WERI-Rb-1 (cell line): ENCODE measurements at places on chromosomes 7 and 10.
A peak's percentile ranks its signal among the peaks of the same experiment; 100 is the strongest.

DNA sequence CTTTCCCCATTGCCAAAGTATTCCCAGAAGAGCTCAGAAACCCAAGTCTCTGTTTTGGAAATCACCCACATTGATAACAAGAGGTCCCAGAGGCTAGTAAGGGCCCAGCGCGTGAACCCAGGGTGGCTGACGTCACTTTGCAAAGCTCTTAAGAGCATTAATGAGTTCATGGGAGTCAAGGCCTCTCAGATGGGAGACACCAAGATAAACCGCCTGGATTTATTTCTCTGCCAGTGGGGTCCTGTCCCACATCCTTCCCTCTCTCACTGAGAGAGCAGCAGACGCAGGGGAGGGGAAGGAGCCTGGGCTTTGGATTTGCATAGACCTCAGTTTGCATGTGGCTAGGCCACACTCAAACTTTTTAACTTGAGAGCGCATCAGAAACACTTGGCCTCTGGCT is 184.8 kb upstream of the PDE1C start:
- peak; percentile 94 for DNase-seq

DNA sequence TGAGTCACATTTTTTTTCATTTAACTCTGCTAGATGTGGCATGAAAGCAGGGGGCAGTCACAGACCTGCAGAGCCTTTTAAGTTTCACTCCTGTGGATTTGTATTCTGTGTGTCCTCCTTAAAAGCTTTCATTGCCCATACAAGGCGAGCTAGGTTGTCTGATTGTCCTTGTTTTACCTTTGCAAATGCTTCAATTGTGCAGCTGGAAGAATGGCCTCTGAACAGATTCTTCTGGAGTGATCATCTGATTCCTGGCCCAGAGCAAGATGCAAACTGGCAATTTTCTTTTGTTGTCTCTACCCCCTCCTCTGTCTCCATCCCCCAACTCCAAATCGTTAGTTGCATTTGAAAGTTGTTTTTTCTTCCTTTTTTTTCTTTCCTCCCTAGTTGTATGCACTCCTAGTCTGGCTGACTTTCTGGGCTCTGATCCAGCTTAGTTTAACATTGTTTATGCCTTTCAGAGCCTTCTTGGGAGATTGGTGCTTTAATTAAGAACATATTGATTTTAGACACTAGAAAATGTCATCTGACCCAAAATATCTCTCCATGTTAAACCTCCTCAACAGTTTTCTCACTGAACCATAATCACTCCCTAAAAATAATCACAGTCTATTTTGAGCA is 150.2 kb downstream of the REEP3 start:
- no peak for DNase-seq

GRCh38 chr7:101814991-101815825 is 2.2 kb upstream of the CUX1 start:
- DNase-seq: peak; percentile 68

DNA sequence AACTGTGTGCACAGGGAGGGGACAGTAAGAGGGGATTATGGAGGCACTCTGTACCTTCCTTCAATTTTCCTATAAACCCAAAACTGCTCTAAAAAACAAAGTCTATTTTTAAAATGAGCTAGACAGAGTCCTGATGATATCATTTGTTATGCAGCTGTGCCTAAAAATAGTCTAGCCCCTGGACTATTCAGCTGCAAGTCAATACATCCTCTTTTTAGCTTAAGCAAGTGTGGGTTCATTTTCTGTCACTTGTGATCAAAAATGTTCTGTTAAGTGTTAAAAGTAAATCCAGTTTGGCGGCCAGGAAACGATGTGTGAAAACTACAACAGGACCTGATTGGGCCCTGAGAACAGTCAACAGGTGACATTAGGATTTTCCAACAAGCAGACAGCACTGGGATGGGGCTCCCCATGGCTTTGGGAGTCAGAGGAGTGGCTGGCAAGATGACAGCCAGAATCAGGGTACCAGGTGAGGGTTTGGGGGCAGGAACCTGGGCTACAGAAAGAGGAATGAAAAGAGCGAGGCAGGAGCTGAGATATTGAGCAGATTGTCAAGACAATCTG is 33.9 kb downstream of the FAM107B start:
- DNase-seq: no peak

DNA sequence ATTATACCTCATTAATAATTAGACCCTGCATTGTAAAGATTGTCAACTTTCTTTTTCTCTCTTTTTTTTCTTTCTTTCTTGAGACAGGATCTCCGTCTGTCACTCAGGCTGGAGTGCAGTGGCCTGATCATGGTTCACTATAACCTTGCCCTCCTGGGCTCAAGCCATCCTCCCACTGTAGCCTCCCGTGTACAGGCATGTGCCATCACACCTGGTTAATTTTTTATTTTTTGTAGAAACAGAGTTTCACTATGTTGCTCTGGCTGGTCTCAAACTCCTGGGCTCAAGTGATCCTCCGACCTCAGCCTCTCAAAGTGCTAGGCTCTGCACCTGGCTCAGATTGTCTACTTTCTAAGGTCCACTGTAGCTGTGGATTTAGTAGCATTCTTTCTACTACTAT is 50.7 kb downstream of the MDFIC start:
- DNase-seq: no peak

- DNase-seq: no peak
Observed at GRCh38 chr10:124106241-124106879, 13.0 kb upstream of the CHST15 start.

DNA sequence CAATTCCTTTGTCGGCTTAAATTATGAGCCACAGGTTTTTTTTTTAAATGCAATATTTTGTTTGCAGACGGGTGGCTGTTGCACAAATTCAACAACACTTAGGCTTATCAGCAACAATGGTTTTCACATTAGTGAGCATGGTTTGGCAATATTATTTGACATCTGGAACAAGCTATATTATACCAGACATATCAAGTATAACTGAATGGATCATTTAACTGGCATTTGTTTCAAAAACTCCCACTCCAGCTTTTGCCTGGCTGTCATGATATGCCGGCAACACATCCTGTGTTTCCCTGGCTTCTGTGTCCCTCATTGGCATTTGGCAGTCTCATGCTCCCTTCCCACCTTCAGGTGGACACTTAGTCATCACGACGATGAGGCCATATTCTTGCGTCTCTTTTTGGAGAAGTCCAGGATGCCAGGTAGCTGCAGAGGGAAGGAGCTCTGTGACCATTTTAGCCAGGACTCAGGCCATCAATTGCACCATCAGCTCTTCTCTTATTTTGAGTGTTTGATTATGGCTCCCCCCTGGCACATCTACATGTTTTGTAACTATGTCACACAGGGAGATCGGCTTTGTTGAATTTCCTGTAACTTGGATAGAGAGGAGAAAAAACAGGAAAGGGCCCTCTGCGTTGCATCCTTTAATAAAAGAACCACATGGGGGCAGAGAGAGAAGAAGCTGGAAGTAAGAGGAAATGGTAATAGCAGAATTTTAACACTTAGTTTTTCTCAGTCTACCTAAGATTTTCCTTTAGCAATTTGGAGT is 413.9 kb downstream of the LRMDA start:
- no peak for DNase-seq

DNA sequence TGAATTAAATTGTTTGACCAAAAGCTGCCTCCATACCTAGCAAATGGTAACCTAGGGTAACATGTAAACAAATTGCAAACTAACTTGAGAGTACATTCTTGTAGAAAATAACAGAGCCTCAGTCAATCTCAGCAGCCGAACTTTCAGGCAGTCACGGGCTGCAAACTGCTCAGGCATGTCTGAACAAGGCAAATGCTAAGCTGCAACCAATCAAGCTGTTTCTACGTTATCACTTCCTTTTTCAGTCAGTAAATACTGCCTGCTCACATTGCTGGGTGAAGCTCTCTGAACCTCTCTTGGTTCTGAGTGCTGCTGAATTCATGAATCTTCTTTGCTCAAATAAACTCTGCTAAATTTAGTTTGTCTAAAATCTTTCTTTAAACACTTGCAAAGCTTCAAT is 1212.4 kb downstream of the SORCS1 start:
- peak; percentile 44 for DNase-seq

DNA sequence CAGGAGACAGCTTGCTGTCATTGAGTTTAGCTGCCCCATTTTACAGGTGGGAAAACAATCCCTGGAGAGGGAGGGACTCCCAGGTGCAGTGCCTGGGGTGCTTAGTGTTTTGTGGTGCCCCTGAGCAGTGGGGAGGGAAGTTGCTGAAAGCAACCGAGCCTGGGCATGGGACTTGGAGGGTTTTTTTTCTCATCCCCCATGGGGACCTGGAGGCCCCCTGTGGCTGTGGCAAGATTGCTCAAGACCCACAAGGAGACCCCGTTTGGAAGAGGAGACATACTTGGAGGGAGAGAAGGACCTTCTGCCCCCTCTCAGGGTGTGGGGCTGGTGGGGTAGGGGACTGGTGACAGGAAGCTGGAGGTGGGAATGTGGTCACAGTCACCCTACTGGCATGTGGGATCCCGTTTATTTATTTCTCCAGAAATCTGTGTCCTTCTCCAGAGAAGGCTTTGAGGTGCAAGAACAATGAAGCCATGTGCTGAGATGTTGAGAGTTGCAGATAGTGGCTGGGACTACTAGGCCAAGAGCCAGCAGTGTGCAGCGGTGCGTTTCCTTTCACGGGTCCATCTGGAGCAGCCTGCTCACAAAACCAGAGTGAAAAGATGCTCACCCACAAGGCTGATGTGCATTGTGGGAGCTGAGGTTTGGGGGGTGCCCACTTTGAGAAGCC is 21.5 kb downstream of the ZMIZ1 start:
- no peak for DNase-seq

- no peak for DNase-seq
Observed at GRCh38 chr10:71721313-71721712, 1.7 kb upstream of the C10orf105 start.

- DNase-seq: no peak
Observed at GRCh38 chr7:71753956-71754664, 622.2 kb downstream of the GALNT17 start.

DNA sequence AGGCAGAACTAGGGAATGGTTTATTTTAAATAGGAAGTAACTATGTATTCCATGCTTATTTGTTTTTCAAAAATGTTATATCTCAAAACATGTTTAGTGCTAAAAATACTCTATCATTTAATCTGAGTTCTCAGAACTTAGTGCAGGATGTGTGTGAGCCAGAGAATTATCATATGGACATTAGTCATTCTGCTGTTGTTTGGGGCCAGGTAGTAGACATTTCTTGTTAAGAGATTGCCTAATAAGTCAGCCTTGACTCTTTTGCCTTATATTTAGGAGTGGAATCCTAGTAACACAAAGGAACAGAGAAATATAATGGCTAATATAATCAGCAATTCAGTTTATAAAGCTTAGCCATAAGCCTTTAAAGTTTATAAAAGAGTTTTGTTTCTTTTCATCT is 149.8 kb downstream of the CCSER2 start:
- DNase-seq: no peak

- DNase-seq: no peak
Observed at GRCh38 chr7:13257661-13258060, 570.2 kb downstream of the ARL4A start.

GRCh38 chr7:29945259-29945809 is 44.3 kb downstream of the SCRN1 start:
- DNase-seq: no peak

DNA sequence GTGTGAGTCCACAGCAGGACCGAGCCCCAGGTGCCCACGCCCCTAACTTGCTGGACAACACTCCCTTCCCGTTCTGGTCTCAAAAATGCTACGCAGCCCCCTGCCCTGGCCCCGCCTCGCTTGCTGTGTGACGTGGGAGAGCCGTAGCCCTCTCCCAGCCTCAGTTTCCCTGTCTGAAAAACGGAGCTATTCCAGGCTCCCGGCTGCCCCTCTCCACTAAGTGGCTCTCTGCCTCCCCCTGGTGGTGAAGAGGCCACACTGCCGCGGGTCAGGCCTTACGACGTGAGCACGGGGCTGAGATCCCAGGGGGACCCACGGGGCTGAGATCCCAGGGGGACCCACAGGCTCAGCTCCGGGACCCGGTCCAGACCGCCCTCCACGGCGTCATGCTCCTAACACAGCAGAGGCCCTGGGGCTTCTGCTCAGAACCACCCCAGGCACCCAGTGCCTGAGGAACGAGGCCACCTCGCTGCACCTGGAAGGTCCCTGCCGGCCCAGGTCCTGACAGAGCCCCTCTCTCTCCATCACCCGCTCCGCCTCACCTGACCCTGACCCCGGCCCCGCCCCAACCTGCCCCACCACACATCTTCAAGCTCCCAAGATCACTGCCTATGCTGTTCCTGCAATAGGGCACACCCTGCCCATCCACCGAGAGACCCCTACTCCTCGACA is 26.7 kb downstream of the MICALL2 start:
- DNase-seq: peak; percentile 75

- DNase-seq: no peak
Observed at GRCh38 chr10:456486-456885, 233.0 kb downstream of the DIP2C start.

- DNase-seq: no peak
Observed at GRCh38 chr7:32670110-32671025, 175.1 kb downstream of the AVL9 start.

- DNase-seq: no peak
Observed at GRCh38 chr10:129707406-129708388, 240.7 kb downstream of the MGMT start.

DNA sequence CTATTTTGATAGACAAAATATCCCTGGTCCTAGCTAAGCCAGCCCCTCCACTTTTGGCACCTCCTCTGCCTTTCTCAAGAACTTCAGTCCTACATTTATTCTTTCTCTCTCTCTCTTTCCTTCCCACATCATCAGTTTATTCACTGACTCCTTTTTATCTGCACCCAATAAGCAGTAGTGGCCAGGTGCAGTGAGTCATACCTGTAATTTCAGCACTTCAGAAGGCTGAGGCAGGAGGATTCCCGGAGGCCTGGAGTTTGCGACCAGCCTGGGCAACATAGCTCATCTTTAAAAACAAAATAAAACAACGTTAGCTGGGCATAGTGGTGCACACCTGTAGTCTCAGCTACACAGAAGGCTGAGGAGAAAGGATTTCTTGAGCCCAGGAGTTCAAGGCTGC is 19.4 kb upstream of the NRP1 start:
- no peak for DNase-seq

GRCh38 chr7:7816084-7816483 is 97.7 kb upstream of the RPA3 start:
- no peak for DNase-seq

GRCh38 chr10:127011174-127011573 is 105.9 kb downstream of the DOCK1 start:
- no peak for DNase-seq

DNA sequence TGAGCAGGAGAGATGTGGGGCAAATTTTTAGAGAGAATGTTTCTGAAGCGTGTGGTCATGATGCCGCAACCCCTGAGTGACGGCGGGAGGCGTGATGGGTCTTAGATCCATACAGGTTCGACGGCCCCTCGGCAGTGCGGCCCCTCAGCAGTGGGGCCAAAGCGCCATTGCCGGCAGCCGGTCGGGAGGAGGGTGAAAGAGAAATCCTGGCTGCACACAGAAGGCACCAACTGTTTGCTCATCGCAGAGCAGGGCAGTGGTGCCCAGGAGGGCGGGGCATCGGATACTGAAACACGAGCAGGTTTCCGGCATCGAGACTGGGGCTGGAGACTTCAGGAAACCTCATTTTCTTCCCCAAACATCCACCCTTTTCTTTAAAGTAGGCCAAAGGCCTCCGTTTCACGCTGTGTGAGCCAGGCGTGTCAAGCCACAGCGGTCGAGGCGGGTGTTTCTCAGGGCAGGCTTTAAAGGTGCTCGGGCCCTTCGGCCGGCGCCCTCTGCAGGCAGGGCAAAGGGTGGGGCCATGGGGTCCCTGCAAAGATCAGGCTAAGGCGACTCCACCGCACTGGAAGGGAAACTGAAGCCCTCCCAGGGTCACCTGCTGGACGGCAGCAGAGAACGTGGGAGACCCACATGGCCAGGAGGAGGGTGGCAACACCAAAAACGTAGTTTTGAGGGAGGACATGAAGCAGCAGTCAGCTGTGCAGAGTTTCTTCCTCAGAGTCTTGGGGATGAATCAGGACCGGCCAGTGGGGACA is 42.0 kb upstream of the PPP2R2D start:
- no peak for DNase-seq

- DNase-seq: no peak
Observed at GRCh38 chr10:49768329-49768728, 6.2 kb upstream of the OGDHL start.
